ENCODE measurements at places on chromosomes 2 and 18.

DNA sequence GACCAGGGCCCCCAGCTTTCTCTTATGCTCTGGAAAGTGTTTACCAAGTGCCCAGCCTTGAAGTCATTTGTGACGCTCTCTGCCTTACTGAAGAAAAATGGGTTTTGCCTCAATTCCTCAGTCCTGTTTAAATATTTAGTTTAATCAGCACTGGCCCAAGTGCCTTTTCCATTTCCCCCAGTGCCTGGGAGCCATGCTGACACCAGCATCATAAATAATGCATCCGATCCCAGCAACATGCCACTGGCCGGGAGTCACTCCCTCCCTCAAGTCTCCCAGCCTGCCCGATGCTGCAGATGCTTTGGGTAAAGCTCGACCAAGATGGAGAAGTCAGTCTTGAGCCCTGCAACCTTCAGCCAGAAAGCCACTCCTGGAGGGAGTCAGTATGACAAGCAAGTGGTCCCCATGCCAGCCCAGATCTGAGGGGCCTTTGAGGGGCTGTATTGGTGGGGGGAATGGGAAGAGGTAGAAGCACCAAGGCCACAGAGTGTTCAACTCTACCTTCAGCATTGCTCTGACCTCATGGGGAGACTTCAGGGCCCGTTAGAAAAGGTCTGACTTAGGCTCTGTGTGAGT lies 12.0 kb upstream of the MTA3 start:
- no peak for DNase-seq

DNA sequence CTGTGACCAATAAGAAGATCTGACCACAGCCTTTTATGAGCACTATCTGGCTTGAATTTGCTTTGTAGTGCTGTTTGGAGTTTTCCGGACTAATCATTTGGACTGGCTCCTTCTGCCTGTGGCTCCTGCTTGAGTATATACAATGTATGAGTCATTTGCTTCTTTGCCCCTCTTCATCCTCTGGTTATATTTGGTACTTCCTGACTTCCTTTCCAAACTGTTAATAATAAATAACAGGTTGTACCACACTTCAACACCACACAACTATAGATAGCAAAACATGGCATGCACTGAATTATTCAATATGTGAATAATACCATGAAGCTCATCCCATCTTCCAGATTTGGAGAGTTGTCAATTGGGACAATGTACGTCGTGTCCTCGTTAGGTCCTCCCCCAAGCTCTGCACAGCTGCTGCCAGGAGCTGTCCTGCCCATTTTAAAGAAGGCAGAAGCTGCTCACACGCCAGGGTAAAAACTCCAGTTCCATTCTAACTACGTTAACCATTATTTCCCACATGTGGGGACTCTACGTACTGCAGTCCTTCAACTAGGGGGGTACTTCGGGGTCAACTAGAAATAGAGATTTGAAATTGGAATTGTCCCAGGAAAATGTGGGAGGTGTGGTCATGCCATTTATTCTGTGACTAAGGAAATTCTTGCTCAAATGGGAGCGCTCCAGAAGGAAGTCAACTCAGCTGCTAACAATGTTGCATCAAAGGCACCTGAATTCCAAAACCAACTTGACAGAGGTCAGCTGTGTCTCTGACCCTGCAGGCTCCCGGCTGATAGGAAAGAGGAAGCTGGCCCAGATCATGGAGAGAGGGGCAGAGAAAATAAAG lies 38.1 kb downstream of the ST8SIA5 start:
- DNase-seq = no peak

GRCh38 chr18:48365965-48366364 lies 43.2 kb downstream of the ZBTB7C start:
- no peak for DNase-seq

GRCh38 chr2:168343586-168343985 lies 96.2 kb upstream of the STK39 start:
- no peak for DNase-seq

GRCh38 chr2:201647431-201647830 lies 4.1 kb upstream of the TMEM237 start:
- DNase-seq = no peak

- DNase-seq = no peak
Observed at GRCh38 chr2:179239195-179239594, 25.4 kb downstream of the SESTD1 start.

- DNase-seq = no peak
Observed at GRCh38 chr18:63951302-63951705, 2.2 kb downstream of the HMSD start.

- DNase-seq = no peak
Observed at GRCh38 chr2:20401489-20401835, 45.4 kb upstream of the RHOB start.

DNA sequence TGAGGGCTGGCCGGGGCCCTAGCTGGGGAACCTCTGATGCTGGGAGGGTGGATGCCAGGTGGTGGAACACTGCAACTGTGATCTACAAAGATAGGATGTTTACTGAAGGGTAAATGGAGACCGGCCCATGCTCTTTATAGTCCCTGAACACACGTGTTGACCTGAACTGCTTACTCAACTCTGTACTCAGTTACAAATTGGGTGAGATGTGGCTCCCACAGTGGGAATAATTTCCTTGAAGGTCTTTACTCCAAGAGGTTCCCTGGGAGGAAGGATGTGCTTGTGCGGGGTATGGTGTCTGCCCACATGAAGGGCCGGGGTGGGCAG lies 254.1 kb downstream of the PRKCE start:
- no peak for DNase-seq

GRCh38 chr2:101018934-101019333 lies 16.8 kb downstream of the RPL31 start:
- no peak for DNase-seq

DNA sequence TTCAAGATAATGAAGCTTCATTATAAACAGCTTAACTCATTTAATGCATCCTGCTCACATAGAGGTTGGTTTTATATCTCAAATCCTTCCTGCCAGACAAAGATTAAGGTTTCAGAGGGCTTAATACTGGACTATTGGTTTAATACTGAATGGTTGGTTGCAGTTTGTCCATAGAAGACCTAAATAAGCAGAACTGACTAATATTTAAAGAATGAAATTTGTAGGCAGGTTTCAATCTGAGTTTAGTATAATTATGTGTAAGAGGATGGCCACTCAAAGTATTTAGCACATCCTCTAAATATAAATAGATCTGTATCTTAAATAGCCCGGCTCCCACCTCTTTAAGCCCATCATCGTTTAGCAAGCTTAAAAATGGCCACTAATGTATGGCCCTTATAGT lies 92.5 kb downstream of the EPB41L5 start:
- no peak for DNase-seq

GRCh38 chr18:9189491-9189890 lies 52.9 kb downstream of the ANKRD12 start:
- no peak for DNase-seq

DNA sequence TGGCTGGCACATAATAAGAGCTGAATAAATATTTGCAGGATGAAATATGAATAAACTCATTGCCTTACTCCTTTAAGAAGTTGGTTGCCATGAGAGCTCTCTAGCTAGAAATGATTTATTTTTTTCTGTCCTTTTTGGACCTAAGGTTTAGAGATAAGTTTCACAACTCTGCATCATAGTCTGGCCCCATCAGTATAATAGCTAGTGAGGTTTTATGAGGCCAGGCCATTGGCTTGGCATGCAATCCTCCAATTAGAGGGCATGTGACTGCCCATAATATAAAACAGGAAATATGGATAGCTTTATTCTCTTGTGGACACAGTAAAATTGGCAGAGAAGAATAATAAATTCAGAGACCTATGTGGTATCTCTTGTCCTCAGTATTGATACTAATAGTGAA lies 26.2 kb upstream of the INSIG2 start:
- no peak for DNase-seq

DNA sequence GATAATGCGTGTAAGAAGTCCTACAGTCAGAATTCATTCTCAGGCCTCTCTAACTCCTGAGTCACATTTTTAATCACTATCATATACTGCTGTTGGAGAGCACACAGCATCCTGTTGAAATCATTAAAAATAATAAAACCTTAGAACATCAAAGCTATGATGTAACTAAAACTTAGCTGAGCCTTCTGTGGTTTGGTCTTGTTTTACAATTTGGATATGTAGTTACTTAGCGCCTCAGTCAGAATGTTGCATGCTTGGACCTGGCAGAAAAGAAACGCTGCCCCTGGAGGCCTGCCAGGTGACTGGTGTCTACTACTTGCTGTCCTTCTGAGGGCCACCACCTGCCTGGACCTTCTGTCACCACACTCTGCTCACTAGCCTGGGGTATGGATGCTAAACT lies 261.1 kb upstream of the RASGRP3 start:
- no peak for DNase-seq

GRCh38 chr2:185208261-185208660 lies 530.3 kb upstream of the FSIP2 start:
- DNase-seq = peak; percentile 49

DNA sequence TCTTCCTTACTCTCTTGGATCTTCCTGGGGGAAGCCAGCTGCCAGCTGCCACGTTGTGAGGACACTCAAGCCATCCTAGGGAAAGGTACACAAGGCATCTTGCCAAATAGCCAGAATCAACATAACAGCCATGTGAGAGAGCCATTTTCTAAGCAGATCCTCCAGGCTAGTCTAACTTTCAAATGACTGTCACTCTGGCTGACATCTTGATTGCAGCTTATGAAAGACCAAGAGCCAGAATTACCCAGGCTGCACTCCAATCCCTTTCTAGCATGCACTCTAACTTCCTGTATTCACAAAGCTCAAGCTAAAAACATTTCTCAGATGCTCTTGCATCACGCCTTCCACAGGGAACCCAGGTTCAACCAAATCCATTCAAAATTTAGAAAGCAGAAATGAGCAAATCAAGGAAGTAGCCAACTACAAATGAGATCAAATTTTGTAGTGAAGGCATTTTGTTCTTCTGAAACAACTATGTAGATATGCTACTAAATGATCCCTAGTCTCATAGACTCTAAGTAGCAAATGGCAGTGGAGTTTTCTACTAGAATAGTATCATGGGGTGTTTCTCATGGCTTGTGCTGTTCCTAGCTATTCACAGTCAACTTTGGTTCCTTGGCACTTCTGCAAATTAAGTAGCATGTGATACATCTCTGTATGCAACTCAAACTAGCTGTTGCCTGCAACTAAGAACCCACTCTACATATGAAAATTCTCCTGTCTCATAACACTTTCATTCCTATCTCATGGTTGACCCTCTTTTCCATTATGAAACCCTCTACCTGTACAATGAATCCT lies 281.9 kb downstream of the ZEB2 start:
- DNase-seq = peak; percentile 82

- no peak for DNase-seq
Observed at GRCh38 chr18:11118051-11118766, 31.2 kb downstream of the PIEZO2 start.

GRCh38 chr2:160417745-160418397 lies 75.7 kb downstream of the RBMS1 start:
- DNase-seq = no peak

GRCh38 chr2:130896813-130897212 lies 60.1 kb downstream of the ARHGEF4 start:
- no peak for DNase-seq

DNA sequence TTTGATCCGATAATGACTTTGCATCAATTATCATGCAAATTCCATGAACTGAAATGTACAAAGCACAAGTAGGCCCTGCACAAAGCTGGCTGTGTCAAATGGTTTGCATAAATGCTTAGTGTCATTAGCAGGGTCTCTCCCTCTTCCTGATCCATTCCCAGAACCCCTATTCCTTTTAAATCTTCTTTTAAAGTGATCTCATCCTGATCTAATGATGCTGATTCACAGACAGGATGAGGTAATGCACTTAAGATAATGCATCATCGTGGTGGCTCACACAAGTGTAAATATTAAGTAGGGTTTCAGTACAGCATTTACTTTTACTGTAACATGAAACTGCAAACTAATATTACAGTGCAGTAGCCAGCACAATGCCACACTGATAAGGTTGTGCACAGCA lies 304.8 kb upstream of the SOX11 start:
- DNase-seq = no peak

DNA sequence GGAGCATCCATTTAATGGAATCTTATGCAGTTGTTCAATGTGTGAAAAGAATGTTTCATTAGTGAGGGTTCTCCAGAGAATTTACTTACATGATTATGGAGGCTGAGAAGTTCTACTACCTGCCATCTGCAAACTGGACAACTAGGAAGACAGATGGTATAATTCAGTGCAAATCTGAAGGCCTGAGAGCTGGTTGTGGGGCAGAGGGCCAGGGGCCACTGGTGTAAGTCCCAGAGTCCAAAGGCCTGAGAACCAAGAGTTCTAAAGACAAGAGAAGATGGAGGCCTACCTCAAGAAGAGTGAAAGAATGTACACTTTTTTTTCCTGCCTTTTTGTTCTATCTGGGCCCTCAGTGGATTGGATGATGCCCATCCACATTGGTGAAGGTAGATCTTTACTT lies 114.8 kb downstream of the DDX1 start:
- DNase-seq = no peak

- DNase-seq = no peak
Observed at GRCh38 chr2:7060631-7061449, 143.6 kb downstream of the RNF144A start.

DNA sequence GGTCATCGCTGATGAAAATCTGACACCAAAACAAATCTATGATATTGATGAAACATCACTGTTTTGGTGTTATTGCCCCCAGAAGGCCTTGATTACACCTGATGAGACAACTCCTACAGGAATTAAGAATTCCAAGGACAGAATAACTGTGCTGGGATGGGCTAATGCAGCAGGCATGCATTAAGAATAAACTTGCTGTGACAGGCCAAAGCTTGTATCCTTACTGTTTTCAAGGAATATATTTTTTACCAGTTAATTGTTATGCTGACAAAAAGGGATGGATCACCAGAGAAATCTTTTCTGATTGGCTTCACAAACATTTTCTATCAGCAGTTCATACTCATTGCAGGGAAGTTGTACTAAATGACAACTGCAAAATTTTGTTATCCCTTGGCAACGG lies 278.2 kb downstream of the IKZF2 start:
- DNase-seq = no peak

GRCh38 chr2:10149635-10150034 lies 27.1 kb downstream of the RRM2 start:
- DNase-seq = no peak

GRCh38 chr2:42792583-42793333 lies at the start of gene HAAO:
TSS of gene HAAO (minus strand) at chr2:42792583. CDS start at chr2:42792536, 47 bp downstream.
- DNase-seq = no peak

- peak; percentile 93 for DNase-seq
Observed at GRCh38 chr2:98912221-98912851, 23.7 kb downstream of the CRACDL start.

- no peak for DNase-seq
Observed at GRCh38 chr2:1997409-1997808, 253.1 kb upstream of the PXDN start.

- peak; percentile 15 for DNase-seq
Observed at GRCh38 chr2:172704072-172704936, 31.3 kb upstream of the RAPGEF4 start.

- no peak for DNase-seq
Observed at GRCh38 chr2:177746358-177746757, 326.2 kb downstream of the PDE11A start.

GRCh38 chr18:11407940-11408339 lies 201.5 kb upstream of the SLC35G4 start:
- no peak for DNase-seq

Data from NCI-H1105 treated with DMSO at 0.1 percent for 48 hours (cell line).